Endothelial cell (in vitro differentiated cells): ENCODE measurements at places on chromosomes 7 and 10. TPM values are rescaled to one million over a fixed set of nuclear protein-coding genes. Genes with fewer than 3 reads are reported as not detected.

- no peak for DNase-seq
Measured at GRCh38 chr7:22477876-22478450, 22.0 kb downstream of the STEAP1B start.

GRCh38 chr10:77510294-77510693, 127.3 kb downstream of the KCNMA1 start:
- DNase-seq: no peak

DNA sequence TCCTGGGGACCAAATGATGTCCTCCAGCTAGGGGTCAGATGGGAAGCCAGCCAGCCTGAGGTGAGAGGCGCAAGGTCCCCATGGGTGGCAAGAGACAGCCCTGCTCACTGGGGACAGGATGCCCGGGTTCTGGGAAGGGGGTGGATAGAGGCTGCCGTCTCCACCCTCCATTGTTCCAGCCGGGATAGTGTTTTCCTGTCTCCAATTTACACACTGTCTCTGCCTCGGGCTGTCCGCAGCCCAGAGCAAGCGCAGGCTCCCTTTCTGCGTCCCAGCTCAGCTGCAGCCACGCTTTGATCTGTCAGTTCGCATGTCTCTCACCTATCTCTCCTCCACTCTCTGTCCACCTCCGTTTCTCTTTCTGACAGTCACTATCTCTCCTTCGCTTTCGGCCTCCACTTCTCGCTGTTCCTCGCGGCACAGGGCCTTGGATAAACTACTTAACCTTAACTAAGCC, 2.1 kb downstream of the EPHB4 start:
- peak; percentile 53 for DNase-seq

DNA sequence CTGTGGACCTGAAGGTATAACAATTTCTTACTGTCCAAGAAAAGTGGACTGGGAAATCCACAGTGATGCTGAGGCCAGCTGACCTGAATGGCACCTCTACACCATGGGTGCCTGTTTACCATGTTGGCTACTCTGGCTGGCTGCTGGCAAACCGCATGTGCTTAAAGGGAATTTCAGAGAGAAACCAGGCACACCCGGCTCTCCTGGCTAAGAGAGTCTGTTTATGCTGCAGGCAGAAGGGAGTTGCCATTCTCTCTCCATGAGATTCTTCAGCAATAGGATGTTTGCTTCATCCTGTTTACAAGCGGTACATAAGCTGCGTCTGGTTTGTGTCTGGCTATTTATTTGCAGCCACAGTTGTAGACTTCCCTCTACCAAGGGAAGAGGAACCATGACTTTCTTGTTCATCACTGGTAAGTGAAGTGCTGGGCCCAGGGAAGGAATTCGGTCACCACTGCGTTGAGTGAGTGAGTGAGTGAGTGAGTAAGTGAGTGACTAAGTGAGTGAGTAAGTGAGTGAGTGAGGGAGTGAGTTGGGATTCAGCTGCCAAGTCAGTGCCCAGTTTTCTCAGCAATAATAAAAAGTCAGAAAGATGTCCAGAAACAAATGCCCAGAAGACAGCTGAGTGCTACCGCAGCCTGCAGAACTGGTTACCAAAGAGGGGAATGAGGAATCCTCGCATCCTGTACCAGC, 90.4 kb downstream of the COBL start:
- DNase-seq: no peak

DNA sequence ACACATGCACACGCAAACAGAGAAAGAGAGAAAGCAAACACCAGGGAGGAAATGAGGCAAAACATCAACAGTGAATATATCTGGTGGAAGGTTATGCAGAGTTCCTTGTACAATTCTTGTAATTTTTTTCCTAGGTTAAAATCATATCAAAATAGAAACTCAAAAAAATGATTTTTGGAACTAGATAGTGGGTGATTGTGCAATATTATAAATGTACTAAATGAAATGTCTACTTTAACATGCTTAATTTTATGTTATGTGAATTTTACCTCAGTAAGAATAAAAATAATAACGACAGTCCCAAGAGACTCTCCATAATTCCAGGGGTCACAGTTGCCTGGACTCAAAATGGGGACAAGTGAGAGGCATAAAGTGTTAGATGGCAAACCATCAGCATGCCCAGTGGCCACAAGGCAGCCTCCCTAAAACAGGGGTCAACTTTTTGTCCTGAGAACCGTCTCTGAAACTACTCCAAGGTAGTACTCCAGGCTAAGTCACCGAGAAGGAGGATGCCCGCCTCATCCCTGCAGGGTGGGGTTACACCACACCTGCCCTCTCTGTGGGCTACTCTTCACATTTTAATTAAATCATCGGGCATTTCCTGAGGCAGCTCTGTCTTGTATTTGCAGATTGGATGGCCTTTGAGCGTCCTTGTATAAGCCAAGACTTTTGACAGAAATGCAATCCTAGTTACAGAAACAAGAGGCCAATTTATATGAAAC, 267.7 kb downstream of the ELMO1 start:
- no peak for DNase-seq

DNA sequence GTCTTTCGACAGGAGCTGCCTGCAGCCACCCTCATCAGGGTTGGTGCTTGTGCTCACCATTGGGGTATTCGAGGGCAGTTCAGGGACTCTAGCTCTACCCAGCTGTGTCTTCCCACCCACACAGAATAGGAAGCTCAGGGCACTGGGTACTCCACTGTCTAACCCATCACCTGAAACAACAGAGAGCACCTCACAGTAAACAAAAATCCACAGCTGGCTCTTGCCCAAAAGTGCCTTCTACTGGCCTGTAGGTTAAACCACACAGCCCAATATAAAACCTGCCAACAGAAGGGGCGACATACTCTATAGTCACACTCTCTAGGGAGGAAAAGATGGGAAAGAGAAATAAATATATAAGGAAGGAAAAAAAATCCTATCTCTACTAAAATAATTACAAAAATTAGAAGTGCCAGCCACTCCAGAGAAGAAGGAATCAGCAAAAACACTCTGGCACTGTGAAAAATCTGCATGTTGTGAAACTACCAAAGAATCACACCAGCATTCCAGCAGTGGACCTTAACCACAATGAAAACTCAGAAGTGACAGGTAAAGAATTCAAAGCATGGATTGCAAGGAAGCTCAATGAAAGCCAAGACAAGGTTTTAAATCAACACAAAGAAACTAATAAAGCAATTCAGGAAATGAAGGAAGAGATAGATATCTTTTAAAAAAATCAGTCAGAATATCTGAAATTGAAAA, 110.0 kb downstream of the HGF start:
- no peak for DNase-seq

PLXDC2 gene
- total RNA-seq: 73.1 TPM

FGL2 gene
- not detected for total RNA-seq

AKR1C2 gene
- not detected for total RNA-seq

TMEM196 gene
- total RNA-seq: not detected

BICC1 gene
- total RNA-seq: 1.1 TPM

ACHE gene
- 3.0 TPM for total RNA-seq

RPA3 gene
- total RNA-seq: 23.6 TPM
